ENCODE measurements at places on chromosomes 4 and X.

GRCh38 chrX:107551546-107551945, 76.8 kb upstream of the PRPS1 start:
- no peak for DNase-seq

DNA sequence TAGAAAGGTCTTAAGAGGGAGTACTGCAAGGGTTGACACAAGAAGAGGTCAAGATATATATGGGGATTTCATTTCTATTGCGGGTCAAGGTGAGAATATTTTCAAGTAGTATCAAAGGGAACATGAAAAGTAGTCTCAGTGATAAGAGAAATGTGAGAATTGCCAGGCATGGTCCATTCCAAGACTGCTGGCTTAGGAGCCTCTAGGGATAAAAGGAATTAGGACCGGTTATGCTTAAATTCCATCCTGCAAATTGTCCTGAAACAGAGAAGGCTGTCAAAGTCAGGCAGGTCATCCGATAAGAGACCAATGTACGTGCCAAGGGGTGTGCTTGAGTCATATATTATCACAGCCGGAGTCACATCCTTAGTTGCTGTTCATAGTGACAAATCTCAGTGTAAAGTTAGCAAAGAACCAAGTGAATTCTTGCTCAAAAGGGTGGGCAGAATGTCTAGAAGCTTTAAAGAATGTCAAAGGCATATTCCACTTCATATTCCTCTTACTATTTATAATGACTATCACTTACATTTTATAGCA, 133.6 kb downstream of the CBLL2 start:
- no peak for DNase-seq

GRCh38 chrX:6149060-6149872, 79.4 kb downstream of the NLGN4X start:
- no peak for DNase-seq

DNA sequence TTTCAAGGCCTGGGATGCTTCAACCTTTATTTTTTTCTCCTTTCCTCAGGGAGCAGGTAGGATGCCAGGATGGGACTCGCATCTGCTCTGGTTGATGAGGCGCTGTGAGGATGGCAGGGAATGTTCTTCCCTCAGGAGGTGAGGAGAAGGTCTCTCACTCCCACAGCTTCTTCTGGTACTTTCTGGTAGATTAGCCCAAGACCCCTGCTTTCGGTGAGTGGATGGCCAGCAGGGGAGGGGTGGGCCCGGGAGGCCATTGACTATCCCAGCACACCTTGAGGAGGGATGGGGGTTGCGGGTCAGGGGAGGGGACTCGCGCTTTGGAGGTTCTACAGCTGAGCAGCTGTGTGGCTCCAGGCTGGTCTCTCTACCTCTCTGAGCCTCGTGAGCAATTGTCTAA, 14.8 kb downstream of the CYTL1 start:
- DNase-seq: no peak

- no peak for DNase-seq
Measured at GRCh38 chr4:73343432-73343831, 60.7 kb upstream of the ALB start.

- DNase-seq: no peak
Measured at GRCh38 chrX:47226071-47226470, 6.7 kb upstream of the USP11 start.

GRCh38 chr4:104128031-104128849, 366.5 kb downstream of the CXXC4 start:
- no peak for DNase-seq

DNA sequence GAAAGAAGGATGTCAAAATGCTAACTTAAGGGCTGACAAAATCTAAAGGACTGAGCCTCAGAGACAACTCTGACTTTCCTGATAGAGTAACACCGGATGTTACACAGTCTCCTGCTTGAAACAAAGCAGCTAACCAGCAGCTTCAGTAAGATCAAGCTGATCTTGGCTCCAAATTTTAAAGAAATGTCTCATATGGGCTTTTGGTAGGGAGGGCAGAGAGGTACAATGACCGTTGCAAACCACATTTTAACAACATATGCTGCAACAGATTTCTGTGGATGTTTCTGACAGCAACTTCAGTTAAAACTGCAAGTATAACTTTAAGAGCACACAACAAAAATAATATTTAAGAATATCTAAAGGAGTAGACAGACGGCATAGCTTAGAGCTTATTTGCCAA, 9.1 kb downstream of the RPGR start:
- no peak for DNase-seq

DNA sequence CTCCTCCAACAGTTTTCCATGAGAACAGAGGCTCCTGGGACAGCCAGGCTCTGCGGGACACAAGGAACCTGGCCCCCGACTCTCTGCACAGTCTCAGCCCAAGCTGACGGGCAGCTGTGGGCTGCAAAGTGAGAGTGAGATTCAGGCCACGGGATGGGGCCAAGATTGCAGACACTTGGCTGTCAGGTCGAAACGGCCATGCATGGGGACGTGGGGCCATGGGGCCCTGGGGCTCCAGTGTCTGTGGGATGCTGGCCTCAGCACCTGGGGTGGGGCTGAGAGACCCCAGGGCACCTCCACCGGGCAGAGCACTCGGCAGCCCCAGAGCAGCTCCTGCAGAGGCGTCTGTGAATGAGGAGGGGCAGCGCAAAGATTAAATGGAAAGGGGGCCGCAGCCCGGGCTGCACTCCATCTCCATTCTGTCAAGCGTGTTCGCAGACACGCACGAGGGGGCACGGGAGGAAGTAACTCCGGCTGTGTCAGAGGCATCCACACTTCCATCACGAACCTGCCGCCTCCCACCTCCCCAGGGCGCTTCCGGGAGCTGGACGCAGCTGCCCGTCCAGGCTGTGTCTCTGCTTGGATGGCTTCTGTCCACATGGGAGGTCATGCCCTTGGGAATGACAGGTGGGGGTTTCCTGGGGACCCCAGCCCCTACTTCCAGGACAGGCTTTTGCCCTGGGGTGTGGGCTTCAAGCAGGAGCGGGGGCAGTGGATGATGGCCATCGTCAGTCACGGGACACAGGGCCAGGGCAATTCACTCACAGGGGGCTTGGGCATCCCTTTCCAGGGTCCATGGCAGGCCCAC, 82.8 kb upstream of the NKX1-1 start:
- DNase-seq: no peak

- no peak for DNase-seq
Measured at GRCh38 chr4:143351774-143352451, 15.2 kb downstream of the GAB1 start.

DNA sequence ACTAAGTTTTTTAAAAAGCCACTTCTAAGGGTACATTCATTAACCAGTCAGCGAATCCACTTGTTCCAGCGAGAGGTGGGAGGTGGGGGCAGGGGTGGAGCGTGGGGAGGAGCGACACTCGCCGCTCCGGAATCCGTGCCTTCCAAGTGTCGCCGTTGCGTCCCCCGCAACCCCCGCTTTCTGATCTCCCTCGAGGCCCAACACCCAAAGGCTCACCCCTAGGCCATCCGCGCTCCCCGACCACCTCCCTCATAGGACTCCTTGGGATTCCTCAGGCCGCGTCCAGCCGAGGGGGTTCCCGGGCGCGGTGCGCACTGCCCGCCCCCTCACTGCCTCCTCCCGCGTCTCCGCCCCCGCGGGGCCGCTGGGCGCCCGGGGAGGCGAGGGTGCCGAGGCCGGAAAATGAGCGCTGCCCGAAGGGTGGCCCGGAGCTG, 108.1 kb upstream of the STOX2 start:
- no peak for DNase-seq

DNA sequence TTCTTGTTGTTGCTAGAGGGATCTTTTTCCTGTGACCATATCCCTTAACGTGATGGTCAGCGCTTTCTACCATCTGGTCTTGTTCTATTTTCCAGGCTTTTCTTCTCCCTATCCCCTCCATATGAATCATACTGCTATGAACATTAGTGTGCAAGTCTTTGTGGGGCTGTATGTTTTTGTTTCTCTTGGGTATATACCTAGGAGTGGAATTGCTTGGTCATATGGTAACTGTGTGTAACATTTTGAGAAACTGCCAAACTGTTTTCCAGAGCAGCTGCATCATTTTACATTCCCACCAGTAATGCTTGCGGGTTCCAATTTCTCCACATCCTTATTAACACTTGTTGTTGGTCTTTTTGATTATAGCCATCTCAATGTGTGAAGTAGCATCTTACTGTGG, 121.4 kb downstream of the SPRY1 start:
- no peak for DNase-seq

DNA sequence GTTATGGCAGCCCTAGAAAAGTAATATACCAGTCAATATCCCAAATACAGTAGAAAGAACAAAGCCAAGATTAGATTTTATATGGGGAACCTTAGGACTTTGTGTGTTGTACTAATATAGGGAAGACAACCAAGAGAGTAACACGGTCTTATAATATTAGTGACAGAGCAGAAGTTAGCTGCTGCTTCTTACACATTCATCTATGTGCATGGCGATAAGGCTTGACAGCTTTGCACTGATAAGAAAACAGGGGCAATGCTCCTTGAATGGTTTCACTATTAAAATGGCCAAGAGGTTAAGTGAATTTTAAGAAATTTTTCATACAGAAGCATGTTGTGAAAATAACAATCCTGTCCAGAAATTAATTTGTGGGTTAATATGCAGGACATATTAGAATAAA, 521.6 kb downstream of the CCSER1 start:
- DNase-seq: no peak

DNA sequence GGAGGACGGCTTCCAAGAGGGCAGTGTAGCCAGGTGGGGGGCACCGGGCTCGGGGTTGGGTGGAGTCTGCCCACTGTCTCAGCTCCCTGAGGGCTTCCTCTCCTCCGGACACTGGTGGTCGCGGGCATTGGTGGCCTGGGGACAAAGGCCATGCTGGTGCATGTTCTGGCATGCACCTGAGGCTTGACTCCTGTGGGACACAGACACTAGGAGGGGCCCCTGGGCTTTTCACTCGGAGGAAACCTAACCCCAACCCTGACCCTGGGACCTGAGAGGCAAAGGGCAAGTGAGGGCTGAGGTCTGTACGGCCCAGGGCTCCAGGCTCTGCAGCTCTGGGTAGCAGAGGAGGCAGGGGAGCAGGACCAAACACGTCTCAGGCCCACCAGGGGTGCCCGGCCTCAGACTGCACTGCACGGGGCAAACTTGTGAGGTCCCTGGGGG, 22.3 kb upstream of the FGFR3 start:
- DNase-seq: no peak

DNA sequence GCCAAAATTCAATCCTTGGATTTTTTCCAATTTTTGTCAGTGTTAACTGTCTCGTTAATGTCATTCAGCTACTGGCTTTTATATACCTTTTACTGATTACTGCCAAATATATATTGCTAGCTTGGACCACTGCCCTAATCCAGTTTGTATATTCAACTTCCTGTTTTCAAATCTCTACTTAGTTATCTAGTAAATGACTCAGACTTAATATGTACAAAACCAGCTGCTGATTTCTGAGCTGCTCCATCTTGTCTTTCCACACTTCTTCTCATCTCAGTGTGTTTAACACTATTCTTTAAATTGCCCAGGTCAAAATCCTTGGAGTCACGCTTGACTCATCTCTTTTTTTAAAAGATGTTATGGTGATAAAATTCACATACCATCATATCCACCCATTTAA, 1196.7 kb downstream of the RAPGEF2 start:
- DNase-seq: no peak

GRCh38 chrX:136646602-136647239, 1.2 kb upstream of the CD40LG start:
- no peak for DNase-seq

- DNase-seq: no peak
Measured at GRCh38 chr4:32706893-32707292, 1986.7 kb downstream of the PCDH7 start.

GRCh38 chr4:145887241-145887991, 51.2 kb downstream of the ZNF827 start:
- no peak for DNase-seq

DNA sequence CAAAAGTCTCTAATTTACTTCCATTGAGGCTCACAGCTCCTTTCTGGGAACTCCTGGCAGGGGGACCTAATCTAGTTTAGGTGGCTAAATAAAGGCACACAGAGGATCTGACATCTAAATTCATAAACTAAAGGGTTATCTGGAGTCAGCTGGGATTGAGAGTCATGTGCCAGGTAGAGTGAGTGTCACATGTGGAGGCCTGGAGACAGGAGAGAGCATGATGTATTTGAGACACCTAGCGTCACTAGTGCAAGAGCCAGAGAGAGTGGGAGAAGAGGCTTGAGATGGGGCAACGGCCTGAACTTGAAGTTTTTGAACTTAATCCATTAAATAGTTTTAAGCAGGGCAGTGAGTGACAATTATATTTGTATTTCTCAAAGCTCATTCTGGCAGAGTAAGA, 152.6 kb downstream of the ARHGAP10 start:
- no peak for DNase-seq

All from K562 (cell line).